Progenitor cell of endocrine pancreas (in vitro differentiated cells): ENCODE measurements at places on chromosomes 1 and 21. TPM values are rescaled to one million over a fixed set of nuclear protein-coding genes. Genes with fewer than 3 reads are reported as not detected.

Gene TSPEAR
- not detected in 2 replicates for total RNA-seq

Gene TMCO4
- 16.4 and 18.6 TPM in 2 replicates for total RNA-seq

Gene DISP3
- total RNA-seq, result 5.4 and 6.2 TPM in 2 replicates

Gene CA6
- not detected in 2 replicates for total RNA-seq

- no peak for DNase-seq
Observed at GRCh38 chr1:228555074-228555994, 68.2 kb downstream of the RNF187 start.

- no peak for DNase-seq
Observed at GRCh38 chr1:55466373-55466772, 251.2 kb upstream of the USP24 start.

GRCh38 chr1:85857991-85858390, 149.8 kb upstream of the ZNHIT6 start:
- DNase-seq, result no peak

DNA sequence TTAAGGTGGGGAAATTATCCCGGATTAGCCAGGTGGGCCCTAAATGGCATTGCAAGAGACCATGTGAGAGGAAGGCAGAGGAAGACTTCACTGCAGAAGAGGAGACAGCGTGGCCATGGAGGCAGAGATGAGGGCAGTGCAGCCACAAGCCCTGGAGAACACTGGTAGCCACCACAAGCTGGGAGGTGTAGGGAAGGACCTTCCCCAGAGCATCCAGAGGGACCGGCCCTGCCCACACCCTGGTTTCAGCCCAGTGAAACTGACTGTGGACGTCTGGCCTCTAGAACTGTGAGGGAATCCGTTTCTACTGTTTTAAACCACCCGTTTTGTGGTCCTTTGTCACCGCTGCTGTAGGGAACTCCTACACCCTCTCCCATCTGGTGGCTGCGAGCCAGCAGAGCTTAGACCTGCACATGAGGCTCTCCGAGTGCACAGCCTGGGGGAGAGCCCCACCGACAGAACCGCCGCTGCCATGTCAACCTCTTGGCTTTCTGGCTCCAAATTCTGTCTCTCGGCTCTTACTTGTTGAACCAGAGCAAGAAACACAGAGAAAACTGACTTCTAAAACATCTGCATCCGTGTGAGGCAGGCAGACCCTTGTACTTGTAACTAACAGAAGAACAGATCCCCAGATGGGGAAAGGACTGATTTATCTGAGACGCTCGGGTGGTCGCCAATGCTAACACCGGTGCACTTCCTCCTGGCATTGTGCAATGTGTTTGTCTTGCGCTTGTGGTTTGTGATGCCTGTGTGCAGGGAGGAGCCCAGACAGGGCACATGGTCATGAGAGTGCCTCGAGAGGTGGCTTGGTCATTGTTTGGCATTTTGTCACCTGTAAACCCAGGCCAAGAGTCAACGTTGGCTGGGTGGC, 90.8 kb upstream of the TMPRSS2 start:
- DNase-seq, result no peak

- DNase-seq, result no peak
Observed at GRCh38 chr1:48556186-48556850, 84.3 kb upstream of the SPATA6 start.

DNA sequence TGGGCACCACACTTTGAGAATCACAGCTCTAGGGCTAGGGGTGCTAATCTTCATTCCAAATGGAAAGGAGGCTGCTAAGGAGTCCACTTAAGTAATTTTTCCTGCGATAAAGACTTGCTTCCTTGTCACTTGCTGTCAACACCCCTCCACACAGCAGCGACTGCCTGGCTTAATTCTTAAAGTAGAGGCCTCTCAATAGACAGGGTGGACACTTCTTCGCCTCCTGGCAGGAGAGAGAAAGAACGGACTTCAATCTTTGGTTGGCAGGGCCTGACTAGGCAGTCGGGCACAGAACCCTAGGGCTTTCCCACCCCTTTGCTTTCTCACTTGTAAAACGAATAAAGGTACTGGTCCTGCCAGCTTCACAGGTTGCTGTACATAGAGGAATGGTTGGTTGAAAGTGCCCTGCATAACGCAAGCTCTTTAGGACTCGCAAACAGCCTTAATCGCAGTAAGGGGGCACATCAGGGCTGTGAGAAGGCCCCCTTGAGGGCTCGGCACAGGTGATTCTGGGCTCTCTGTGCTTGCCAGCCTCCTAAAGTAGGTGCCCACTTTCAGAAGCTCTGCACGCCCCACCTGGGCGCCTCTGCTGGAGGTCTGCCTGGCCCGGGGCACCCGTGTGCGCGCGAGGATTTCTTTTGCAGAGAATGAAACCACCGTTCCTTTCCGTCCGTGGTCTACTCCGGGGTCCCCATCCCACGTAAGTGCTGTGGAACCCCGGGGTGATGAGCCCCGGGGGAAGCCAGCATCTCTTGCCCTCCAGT, 47.6 kb upstream of the CD34 start:
- DNase-seq, result no peak

GRCh38 chr1:223229756-223230155, 86.7 kb upstream of the TLR5 start:
- no peak for DNase-seq

GRCh38 chr1:4837031-4837600, 182.7 kb downstream of the AJAP1 start:
- no peak for DNase-seq

GRCh38 chr21:14981246-14981645, 83.6 kb downstream of the NRIP1 start:
- no peak for DNase-seq

DNA sequence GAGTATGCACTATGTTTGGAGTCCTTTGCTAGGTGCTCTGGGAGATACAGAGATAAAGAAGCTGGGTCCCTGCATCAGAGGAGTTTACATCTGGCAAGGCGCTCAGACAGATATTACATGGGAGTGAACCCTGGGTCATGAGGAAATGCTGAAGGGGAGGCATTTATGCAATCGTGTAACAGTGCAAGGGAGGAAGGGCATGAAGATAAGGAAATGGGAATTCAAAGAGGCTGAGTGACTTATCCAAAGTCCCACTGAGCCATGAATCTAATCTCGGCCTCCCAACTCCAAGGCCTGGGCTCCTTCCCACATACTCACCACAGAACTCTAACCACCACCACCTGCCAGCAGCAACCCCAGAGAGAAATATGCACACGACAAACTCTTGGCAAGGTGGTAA, 51.6 kb downstream of the FAM163A start:
- no peak for DNase-seq
